GM12878 (cell line): ENCODE measurements at places on chromosomes 16 and 17. TPM values are rescaled to one million over a fixed set of nuclear protein-coding genes. Genes with fewer than 3 reads are reported as not detected.

The PPP1R1B gene
- polyA plus RNA-seq, result not detected in 2 replicates

The PIMREG gene
- 29.1 and 33.3 TPM in 2 replicates for polyA plus RNA-seq

The CCL17 gene
- 28.3 and 28.9 TPM in 2 replicates for polyA plus RNA-seq

The LPO gene
- polyA plus RNA-seq, result not detected in 2 replicates

The HOXB3 gene
- 0.19 and 0.35 TPM in 2 replicates for polyA plus RNA-seq

The SSTR5 gene
- polyA plus RNA-seq, result not detected in 2 replicates

The ATP1B2 gene
- 0.15 and 0.29 TPM in 2 replicates for polyA plus RNA-seq

The KCNAB3 gene
- 1.7 TPM in 2 replicates for polyA plus RNA-seq

The OTOP2 gene
- polyA plus RNA-seq, result not detected in 2 replicates

The CBLN1 gene
- not detected in 2 replicates for polyA plus RNA-seq

The GAST gene
- not detected in 2 replicates for polyA plus RNA-seq

The TP53TG3C gene
- polyA plus RNA-seq, result not detected in 2 replicates

The ITGA3 gene
- polyA plus RNA-seq, result 4.0 TPM in 2 replicates

The SHISA6 gene
- polyA plus RNA-seq, result not detected in 2 replicates

The PERCC1 gene
- not detected in 2 replicates for polyA plus RNA-seq

The EVPLL gene
- polyA plus RNA-seq, result not detected in 2 replicates

The TACO1 gene
- 37.6 and 38.6 TPM in 2 replicates for polyA plus RNA-seq
